ENCODE measurements at places on chromosomes 7 and 10.

DNA sequence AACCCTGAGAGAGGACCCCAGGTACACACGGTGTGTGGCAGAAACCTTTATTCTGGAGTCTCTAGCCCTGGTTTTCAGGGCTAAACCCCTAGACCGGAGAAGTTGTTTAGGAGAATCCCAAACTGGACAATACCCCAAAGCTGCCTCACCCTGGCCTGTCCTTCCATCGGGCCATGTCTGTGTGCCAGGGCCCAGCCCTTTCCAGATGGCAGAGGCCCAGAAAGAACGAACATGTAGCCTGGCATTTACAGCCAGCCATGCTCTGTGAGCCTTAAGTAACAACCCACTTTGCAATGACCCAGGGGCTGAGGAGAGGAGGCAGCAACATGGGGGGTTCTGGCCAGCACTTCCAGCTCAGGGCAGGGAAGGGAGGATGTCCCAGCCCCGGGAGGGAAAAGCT is 142.1 kb downstream of the NEURL1 start:
- no peak for DNase-seq

GRCh38 chr7:85081392-85081791 is 105.5 kb downstream of the SEMA3D start:
- no peak for DNase-seq

DNA sequence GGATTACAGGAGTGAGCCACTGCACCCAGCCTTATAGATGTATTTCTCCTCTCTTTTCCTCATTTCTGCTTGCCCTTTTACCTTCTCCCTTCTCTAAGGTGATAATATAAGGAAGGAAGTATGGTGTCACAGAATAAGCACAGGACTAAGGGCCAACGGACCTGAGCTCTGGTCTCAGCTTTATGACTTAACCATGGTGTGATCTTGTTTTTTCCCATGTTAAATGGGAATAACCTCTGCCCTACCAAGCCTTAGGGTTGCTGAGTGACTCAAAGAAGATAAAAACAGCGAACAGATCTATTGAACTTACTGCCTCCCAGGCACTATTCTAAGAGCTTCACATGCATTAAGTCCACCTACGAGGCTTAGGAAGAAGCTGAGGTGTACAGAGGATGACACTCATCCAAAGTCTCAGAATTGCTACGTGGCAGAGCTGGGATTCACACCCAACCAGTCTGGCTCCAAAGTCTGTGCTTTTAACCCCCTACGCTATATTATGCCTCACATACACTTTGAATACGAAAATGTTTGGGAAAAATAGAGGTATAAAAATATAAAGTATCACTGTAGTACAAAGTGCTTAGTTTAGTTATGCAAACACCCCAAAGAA is 5.6 kb downstream of the UROS start:
- no peak for DNase-seq

- DNase-seq, result no peak
These were observed 72.5 kb upstream of the MXI1 start for GRCh38 chr10:110134917-110135316.

GRCh38 chr7:54663186-54663585 is 95.8 kb downstream of the SEC61G start:
- DNase-seq, result no peak

DNA sequence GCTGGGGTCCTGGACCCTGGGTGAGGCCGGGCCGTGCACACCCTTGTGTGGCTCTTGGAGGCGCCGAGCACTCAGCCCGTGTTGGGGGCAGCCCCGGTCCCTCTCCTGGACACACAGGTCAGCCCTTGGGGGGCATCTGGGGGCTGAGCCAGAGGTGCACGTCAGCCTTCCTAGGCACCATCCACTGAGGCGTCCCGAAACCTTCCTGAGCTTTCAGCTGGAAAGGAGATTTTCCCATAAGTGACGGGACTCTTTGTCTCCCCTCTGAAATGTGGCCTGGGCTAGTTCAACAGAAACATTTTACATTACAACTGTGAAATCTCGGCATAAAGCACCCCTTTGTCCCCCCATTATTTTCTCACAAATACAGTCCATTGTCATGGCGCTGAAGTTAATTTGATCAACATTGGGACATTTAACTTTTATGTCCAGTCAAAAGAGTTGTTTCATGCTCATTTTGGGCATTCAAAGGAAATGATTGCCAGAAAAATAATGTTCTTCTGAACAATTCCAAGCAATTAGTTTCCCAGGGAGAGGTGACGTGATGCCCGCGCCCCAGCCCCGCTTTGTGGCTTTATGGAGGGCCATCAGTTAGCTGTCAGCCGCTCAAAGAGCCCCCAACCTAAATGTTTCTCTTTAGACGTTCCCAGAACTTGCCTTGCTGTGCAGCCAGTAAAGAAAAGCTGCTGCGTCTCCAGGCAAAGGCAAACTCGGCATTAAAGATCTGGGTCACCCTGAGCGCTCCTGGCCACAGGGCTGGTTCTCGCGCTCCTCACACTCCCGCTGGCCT is 70.8 kb downstream of the NKX6-2 start:
- DNase-seq, result no peak

DNA sequence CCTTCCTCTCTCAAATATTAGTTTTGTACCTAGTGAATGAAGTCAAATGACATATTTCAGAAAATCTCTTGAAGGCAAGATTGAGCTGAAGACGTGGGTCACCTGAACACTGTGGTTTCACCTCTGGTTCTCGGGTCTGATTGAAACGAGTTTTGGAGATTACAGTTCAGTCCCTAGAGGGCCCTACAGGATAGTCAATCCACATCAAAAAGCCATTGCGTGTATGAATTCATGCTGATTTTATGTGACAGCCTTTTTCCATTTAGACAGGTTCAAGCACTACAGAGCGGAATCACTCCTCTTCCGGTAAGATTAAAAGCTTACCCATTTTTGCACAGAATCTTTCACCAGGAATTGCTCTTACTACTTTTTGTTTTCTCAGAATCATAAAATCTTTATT is 62.2 kb downstream of the VIM start:
- DNase-seq, result peak; percentile 21

GRCh38 chr10:75070476-75070875 is 41.0 kb upstream of the SAMD8 start:
- DNase-seq, result no peak

- no peak for DNase-seq
These were observed 169.3 kb upstream of the NPSR1 start for GRCh38 chr7:34488766-34489165.

DNA sequence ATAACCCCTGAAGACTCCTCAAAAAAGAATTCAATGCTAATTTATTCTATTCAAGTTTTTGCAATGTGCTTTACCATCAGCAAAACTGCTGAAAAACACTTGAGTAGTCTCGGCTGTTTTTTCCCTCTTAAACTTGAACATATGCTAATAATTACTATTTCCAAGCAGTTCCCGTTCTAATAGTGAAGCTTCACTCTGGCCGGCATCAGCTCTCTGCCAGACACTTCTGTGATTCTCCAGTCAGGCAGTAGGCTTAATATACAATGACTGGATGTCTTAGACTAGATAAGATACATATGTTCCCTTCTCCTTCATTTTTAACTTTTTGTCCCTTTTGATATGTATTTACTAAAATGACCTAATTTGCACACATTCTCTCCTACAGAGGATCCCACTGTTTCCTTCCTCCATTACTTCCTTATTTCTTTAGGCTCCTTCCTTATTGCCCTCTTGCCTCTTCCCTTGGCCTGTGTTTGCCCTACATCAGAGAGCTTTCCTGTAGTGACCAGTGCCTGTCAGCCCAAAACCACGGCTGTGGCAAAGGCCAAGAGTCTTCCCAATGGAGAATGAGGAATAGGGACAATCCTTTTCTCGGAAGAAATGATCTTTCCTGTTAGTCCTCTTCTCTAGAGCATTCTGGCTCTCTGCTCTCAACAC is 23.5 kb downstream of the HEPACAM2 start:
- no peak for DNase-seq

DNA sequence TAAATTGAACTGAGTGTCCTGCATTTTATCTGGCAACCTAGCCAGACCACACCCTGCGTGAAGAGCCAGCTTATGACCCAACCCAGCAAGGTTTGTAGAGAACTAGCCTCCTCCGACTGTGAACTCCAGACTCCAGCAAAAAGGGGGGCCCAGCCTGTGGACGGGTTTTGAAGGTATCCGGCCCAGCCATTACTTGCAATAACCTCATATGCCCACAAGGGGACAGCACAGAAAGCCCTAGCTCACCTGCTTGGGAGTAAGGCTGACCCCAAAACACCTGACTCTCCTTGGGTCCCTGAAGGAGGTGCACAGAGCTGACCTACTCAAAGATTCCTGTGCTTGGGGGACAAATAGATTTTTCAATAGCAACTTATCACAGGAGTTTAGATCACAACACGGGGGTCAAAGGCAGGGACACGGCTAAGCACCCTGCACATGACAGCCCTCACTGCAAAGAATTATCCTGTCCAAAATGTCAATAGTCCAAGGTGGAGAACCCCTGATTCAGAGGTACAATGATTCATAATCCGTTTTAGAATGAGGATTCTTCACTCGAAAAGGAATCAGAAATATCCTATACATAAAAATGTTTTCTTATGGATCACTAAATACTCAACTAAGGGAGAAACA is 4.6 kb downstream of the TRPV6 start:
- peak; percentile 32 for DNase-seq

DNA sequence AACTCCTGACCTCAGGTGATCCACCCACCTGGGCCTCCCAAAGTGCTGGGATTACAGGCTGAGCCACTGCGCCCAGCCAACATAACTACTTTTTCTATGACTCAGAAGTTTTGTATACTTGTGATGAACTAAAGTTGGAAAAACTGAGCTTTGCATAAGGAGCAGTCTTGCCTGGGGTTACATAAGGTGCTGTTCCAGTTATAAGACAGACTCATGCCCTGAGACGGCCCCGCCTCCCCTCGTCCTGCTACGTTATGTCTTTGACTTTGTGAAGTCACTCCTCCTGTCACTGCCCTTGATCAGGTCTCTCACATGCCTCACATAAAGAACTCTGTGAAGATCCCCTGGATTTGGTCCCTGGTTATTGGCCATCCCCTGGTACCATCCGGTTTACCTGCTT is 40.4 kb upstream of the OPN4 start:
- DNase-seq, result no peak

DNA sequence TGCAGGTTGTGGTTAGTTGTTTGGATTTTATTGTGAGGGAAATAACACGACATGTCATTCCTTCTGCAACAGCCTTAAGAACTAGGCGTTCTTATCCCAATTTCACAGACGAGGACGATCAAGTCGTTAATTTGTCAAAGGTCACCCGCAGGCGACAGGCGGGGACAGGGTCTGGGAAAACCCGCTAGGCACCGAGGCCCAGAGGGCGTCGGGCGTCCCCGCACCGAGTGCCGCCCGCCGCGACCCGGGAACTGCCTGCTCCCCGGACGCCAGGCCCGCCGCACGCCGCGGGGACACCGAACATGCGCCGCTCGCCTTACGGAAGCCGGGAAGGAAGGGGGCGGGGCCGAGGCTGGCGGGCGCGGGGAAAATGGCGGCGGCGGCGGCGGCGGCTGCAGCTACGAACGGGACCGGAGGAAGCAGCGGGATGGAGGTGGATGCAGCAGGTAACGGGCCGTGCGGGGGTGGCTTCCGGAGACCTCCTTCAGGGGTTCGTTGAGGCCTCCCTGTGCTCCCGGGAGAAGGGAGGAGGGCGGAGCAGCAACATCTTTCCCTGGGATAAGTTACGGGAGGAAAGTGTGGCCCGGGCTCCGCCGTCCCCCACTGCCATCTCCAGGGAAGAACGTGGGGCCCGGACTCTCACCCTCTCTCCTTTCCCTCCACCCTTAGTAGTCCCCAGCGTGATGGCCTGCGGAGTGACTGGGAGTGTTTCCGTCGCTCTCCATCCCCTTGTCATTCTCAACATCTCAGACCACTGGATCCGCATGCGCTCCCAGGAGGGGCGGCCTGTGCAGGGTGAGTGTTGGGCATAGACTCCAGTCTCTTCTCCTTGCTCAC is at the start of gene COPS6:
Gene COPS6 (plus strand): TSS at position 349 of the 837 bp plus-strand sequence. CDS start 22 bp downstream, at position 371.
- DNase-seq, result peak; percentile 74

GRCh38 chr7:68823996-68824780 is 774.1 kb upstream of the AUTS2 start:
- DNase-seq, result no peak

- no peak for DNase-seq
These were observed 7.8 kb upstream of the PTPN12 start for GRCh38 chr7:77529279-77529678.

- no peak for DNase-seq
These were observed 109.3 kb downstream of the UBE2H start for GRCh38 chr7:129843365-129843898.

- peak; percentile 39 for DNase-seq
These were observed 164.7 kb downstream of the GNAT3 start for GRCh38 chr7:80347173-80347572.

- peak; percentile 53 for DNase-seq
These were observed 49.1 kb downstream of the SLC37A3 start for GRCh38 chr7:140349144-140349771.

DNA sequence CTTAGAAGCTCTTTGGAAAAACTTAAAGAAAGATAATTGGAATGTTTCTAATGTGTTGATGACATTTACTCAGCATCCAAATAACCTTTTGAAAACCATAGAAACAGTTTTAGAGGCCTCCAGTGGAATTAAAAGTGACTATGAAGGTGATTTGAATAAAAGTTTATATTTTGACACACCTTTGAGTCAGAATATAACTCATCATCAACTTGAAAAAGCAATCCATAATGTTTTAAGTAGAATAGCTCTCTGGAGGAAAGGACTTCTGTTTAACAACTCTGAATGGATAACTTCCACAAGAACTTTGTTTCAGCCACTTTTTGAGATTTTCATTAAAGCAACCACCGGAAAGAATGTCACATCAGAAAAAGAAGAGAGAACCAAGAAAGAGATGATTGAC is 108.2 kb downstream of the ABCA13 start:
- DNase-seq, result no peak

DNA sequence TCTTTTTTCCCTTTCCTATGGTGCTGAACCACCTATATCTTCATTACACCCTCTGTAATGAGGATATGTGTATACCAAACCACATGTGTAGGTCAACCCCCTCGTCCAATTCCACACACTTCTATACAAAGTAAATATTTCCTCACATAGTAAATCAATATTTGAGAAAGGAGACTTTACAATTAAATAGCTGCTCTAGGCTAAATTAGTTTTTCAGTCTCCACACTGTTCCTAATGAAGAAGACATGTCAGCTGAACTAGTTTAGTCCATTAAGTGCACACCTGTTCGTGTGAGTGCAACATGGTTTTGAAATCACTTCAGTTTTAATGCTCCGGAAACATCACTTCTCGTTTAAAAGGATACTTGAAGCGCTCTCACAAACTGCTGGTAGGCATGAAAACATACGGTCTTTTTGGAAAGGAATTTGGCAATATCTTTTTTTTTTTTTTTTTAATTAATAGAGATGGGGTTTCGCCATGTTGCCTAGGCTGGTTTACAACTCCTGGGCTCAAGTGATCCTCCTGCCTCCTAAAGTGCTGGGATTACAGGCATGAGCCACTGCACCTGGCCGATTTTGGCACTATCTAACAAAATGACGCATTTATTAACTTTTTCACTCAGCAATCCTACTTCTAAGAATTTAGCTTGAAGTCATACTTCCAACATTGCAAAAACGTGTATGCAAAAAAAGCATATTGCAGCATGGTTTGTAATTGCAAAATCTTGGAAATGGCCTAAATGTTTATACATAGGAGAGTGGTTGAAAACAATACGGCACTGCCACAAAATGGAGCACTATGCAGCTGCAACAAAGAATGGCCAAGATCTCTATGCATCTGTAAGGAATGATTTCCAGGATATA is 2.1 kb upstream of the XRCC2 start:
- DNase-seq, result no peak

All from EH (cell line).